Endothelial cell (in vitro differentiated cells): ENCODE measurements at places on chromosomes 7 and 10.

- no peak for DNase-seq
These were observed 144.5 kb upstream of the BMPER start for GRCh38 chr7:33760834-33761233.

- DNase-seq = no peak
These were observed 67.7 kb downstream of the BRAF start for GRCh38 chr7:140857048-140857447.

GRCh38 chr7:103981003-103981423 lies 8.4 kb downstream of the RELN start:
- no peak for DNase-seq

DNA sequence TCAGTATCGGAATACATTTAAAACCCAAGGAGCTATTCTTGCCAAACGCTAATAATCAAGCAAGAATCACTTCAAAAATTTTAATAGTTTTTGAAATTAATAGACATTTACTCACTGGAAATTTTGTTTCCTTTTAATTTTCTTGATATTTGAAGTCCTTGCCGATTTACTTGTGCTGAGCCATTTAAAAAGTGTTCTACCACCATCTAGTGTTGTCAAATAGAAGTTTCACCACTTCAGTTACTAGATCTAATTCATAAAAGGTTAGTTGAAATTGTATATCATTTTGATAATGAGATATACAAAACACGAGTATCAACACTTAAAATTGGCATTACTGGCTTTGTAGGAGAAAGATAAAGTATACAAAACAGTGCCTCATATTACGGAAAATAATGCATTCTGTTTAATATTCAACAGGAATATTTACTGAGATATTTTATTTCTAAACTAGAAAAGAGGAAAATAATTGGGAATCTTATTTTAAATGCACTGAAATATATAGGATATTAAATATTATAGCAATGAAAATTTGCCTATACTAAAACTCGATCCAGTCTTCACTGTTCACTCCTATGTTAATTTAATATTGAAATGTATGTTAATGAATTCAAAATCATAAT lies 664.8 kb upstream of the SEMA3D start:
- no peak for DNase-seq

DNA sequence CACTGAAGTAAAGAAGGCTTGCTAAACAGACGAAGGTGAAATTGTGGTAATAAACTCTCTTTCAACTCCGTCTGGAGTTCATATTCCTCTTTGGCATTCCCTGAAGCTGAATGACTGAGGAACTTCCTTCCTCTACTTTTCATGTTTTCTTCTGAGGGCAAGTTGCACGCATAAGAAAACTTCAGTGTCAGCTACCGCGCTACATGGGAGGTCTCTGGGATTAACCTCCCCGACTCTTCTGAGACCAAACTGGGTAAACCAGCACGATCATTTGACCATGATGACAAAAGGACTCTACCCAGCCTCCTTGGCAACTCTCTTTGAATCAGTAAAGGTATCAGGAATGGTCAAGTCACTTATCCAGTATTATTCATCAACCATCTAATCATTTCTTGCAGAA lies 44.7 kb downstream of the RHOBTB1 start:
- no peak for DNase-seq

DNA sequence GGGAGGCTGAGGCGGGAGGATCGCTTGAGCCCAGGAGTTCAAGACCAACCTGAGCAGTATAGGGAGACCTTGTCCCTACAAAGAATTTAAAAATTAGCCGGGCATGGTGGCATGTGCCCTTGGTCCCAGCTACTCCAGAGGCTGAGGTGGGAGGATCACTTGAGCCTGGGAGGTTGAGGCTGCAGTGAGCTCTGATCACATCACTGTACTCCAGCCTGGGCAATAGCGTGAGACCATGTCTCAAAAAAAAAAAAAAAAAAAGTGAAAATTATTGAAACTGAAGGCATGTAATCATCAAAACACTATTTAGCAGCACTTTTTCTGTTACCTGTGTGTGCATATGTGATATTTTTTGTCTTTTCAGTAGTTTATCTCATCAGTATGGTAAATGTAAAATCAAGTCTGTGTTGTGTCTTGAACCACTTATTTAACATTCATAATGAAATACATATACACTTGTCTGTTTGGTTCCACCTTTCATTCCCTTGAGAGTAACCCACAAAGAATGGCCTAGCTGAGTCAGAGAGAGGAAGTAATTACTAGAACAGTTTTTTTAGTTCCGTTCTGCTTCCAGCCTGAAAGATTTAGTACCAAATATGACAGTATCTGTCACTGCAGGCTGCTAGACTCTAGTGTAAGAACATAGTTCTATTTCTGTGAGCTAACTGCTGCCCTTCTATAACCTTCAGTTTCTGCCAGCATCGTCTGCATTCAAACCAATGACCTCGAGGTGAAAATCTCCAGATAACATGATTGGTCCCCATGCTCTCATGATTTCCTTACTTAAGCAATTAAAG lies 68.6 kb downstream of the MMRN2 start:
- no peak for DNase-seq

GRCh38 chr10:43292755-43293676 lies 26.2 kb upstream of the RASGEF1A start:
- DNase-seq = peak; percentile 55

DNA sequence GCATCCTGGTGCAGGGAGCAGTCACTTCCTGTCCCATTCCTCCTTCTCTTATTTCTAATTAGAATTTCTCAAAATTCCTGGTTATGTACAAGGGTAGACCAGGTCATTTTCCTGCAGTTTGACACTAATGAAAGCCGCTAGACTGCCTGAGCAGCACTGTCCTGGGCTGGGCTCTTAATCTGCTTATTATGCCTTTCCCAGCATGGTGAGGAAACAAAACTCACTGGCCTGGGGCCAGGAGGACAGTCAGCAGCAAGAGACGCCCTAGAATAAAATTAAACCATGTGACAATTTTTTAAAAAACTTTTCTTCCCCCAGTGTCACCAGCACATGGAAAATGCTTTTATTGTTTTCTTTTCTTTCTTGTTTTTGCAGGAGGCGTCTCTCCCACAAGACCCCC lies 647.5 kb downstream of the TYW1 start:
- no peak for DNase-seq

- DNase-seq = no peak
These were observed 348.8 kb downstream of the GALNT17 start for GRCh38 chr7:71480791-71481190.

GRCh38 chr10:77533887-77534278 lies 103.7 kb downstream of the KCNMA1 start:
- DNase-seq = no peak

DNA sequence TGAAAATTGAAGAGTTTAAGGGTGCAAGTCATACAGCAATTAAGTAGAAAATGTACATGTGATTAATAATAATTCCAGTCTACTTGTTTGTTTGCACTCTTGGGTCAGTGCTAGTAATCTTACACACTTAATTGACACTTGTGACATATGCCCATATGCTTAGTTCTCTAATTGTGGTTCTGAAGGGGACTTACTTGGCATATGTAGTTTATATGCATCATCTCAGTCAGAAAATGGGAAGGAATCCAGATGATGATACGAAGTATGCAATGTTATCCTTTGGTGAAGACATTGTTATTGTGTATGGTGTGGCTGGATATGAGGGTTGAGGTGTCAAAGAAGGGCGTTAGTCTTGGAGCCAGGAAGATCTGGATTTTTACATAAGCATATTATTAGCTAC lies 193.5 kb upstream of the HDAC9 start:
- DNase-seq = no peak

- no peak for DNase-seq
These were observed 14.3 kb upstream of the MALSU1 start for GRCh38 chr7:23284871-23285270.

DNA sequence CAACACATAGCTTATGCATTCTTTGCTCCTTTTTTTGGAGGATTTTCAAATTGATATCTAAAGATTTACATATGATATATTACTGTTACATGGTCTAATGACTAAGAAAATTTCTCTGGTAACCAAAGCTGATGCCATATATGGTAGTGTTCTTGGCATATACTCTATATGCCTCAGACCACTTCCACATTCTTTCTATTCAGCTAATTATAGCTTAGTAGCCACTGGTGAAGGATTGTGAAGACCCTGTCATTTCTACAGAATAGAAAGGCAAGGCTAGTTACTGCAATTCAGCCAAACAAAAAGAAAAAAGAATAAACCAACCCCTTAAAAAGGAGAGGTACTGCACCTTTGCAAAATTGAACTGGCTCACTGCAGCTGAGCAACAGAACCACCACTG lies 3.7 kb downstream of the PURB start:
- no peak for DNase-seq

- DNase-seq = no peak
These were observed 24.2 kb upstream of the MGMT start for GRCh38 chr10:129442866-129443265.

GRCh38 chr7:151351027-151351426 lies 9.4 kb downstream of the NUB1 start:
- DNase-seq = peak; percentile 56

DNA sequence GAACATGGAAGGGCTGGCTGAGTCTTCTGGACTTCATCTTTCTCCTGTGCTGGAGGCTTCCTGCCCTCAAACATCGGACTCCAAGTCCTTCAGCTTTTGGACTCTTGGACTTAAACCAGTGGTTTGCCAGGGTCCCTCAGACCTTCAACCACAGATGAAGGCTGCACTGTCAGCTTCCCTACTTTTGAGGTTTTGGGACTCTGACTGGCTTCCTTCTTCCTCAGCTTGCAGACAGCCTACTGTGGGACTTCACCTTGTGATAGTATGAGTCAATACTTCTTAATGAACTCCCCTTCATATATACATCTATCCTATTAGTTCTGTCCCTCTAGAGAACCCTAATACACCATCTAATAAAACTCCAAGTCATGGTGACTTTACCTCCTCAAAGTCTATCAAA lies 4.0 kb upstream of the CLEC5A start:
- DNase-seq = no peak

- no peak for DNase-seq
These were observed 339.9 kb downstream of the CCSER2 start for GRCh38 chr10:84668186-84668763.

DNA sequence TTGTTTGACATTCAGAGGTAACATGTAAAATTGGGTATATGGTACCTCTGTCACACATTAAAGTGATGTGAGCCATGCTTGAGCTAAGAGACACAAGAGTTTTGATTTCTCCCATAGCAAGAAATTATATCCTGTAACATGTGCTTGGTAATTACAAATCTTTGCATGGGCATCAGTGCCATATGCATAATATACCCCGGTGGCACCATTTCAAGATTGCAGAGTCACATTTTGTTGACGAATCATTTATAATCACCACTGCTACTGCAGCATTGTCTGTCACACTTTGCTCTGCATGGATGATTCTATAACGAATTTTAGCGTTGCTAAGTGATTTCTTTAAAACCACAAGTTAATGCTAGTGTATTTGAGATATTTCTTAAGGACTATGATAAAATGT lies 443.7 kb upstream of the LRRN3 start:
- DNase-seq = no peak

- no peak for DNase-seq
These were observed 65.9 kb upstream of the RSU1 start for GRCh38 chr10:16883084-16883483.

DNA sequence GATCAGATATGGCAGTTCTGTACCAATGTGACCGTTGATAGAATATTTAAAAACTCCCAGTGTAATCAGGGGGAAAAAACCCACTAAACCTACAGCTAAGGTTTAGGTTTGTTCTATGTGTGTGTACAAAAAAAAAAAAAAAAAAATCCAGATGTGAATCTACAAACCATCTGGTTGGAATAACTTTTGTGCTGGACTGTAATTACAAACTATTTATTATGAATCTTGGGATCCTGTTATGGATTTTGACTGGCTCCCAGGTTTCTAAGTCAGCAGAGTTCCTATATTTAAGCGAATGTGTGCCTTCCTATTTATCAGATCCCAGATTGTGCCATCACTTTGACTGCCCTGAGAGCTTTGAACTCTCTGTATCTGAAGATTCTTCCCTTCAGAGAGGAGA lies 29.1 kb downstream of the BMPER start:
- DNase-seq = no peak

GRCh38 chr10:85643171-85643844 lies 723.3 kb downstream of the GRID1 start:
- DNase-seq = no peak

DNA sequence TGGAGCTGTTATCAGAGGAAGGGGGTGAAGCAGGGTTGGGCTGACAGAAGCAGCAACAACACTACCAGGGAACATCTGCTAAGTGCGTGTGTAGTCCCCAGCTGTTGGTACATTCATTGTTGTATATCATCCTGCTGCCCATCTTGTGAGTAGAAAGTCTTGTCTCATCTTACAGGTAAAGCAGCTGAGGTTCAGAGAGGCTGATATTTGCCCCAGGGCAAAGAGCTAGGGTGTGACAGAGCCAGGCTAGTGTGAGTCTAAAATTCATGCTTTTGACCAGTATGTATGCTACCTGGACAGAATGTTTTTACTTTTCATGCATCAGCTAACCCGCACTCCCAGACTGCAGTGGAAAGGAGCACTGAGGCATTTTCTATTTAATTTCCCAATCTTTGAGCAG lies 221.6 kb downstream of the STK31 start:
- DNase-seq = no peak

DNA sequence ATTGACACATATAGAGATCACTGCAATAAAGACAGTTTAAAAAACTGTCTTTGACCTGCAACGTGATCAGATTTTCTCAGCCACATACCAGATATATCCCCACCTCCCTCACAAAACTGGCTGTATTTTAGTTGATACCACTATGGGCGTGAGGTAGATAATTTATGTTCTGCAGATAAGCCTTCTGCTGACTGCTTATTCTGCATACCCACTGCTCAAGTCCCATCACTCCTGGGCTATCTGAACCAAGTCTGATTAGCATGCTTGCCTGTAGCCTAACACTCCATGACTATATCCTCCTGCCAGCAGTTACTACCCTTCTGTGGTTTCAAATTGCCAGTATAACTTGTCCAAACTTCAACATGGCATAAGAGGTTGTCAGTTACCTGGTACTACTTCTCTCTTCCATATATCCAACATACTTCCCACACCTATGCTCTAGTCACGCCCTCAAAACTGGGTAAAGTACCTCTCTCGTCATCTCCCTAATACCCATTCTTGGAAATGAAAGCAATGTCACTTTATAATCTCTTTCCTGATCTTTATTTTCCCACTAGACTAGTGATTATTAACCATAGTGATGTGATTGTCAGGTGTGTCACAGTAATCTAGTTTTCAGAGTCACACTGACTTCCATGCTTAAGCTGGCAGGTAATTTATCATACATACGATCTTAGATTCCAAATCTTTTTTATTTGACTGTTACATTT lies 70.7 kb downstream of the MALSU1 start:
- DNase-seq = no peak

GRCh38 chr7:134847851-134848588 lies 68.6 kb downstream of the CALD1 start:
- no peak for DNase-seq

DNA sequence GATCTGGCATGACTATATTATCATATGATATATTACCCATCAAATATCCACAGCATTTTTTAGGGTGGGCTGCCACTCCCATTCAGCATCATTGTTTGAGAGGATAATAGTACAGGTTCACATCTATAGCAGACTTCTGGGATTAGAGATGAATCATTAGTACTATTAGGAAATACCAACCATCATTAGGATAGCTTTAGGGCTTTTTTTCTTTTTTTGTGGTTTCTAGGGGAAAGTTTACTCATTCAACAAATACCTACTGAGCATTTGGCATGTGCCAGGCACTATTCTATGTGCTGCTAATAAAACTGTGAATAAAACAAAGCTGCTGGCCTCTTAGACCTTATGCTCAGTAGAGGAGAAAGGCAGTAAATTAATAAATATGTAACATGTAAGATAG lies 40.6 kb downstream of the NHLRC2 start:
- no peak for DNase-seq

- peak; percentile 58 for DNase-seq
These were observed 10.4 kb upstream of the ZNF22 start for GRCh38 chr10:44990302-44990655.
